EH (cell line): ENCODE measurements at places on chromosomes 1 and 21.
A peak's percentile ranks its signal among the peaks of the same experiment; 100 is the strongest.

GRCh38 chr1:23369335-23370013 is at the start of gene ZNF436:
ZNF436 (minus strand) TSS chr1:23369836; CDS start chr1:23368005, 1,831 bp downstream.
- DNase-seq = peak; percentile 92

- DNase-seq = no peak
These were observed 94.1 kb upstream of the ATP1B1 start for GRCh38 chr1:169012416-169012815.

DNA sequence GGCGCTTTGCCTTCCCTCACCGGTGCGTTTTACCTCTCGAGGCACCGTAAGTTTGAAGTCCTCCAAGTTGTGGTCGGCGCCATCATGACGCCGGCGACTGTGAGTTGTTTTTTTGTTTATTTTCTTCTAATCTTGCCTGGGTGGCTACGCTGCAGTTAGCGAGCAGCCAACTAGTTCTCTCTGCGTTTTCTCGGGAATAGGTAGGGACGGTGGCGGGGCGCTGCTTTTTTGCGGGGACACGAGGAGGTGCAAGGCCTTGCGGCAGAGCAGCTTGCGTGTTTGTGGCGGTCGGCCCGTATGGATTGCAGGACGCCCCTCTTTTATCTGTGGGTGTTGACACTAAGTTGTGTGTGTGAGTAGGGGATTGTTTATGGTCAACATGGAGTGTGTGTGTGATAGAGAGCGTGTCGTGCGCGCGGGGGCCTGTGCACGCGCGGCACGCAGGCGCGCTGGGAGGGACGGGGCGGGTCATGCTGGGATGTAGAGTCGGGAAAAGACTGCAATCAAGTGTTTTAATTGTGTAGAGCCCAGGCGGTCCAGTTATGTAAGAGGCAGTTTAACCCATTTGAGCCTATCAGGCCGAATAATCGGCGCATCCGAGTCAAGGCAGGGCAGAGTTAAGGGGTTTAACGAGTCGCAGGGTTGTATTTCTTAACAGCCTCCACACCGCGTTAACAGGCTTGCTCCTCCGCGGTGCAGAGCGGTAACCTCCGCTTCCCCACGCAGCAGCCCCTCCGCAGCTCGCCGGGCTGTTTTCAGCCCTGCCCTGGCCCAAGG is 1.2 kb upstream of the NEGR1 start:
- peak; percentile 80 for DNase-seq

GRCh38 chr1:150627826-150628410 is 1.5 kb downstream of the ENSA start:
- DNase-seq = no peak

- DNase-seq = no peak
These were observed 26.5 kb upstream of the LRRC8C start for GRCh38 chr1:89606227-89606980.

GRCh38 chr1:203188686-203189232 is 2.3 kb upstream of the CHI3L1 start:
- DNase-seq = no peak

DNA sequence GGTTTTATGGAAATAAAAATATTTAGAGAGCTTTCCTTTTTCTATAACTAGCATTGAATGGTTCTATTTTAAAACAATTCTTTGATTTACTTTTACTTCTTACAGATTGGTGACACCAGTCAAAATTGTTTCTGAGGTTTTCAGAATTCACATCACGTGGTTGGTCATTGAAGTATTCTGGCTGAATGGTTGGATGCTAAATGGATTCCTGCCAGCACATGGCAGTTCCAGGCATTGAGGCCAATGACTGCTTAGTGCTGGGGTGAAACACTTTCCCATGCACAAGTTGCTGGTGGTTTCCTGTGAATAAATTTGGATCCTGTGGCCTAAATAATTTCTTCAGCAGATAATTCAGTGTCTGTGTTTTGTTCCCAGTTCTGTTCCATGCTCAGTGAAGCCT is 20.6 kb downstream of the NCAM2 start:
- DNase-seq = no peak

GRCh38 chr1:246283771-246284410 is 223.2 kb downstream of the SMYD3 start:
- DNase-seq = peak; percentile 43

DNA sequence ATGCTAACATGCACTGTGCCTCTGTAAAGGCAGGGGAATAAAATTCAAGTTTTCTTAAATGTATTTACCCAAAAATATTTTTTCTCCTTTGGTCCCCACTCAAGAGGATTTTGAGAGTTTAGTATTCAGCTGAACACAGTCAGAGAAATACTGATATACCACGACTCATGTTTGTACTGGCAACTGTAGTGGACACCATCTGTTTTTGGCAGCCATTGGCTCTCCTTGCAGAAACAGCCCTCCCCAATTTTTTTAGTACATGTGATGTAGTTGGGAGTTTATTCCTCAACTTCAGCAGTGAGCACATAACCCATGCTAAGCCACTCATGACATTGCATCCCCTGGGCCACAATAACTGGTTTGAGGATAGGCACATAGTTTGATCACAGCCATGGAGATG is 154.8 kb upstream of the POU3F1 start:
- no peak for DNase-seq

GRCh38 chr1:111209622-111210021 is 9.2 kb upstream of the DENND2D start:
- DNase-seq = no peak

- DNase-seq = no peak
These were observed 743.2 kb upstream of the RGS18 start for GRCh38 chr1:191414981-191415640.
